ENCODE measurements at places on chromosomes 1 and 21. TPM values are rescaled to one million over a fixed set of nuclear protein-coding genes. Genes with fewer than 3 reads are reported as not detected.

- no peak for DNase-seq
These were observed 73.7 kb upstream of the MARK1 start for GRCh38 chr1:220454155-220454777.

GRCh38 chr1:47643306-47644211, 205.7 kb downstream of the FOXD2 start:
- no peak for DNase-seq

DNA sequence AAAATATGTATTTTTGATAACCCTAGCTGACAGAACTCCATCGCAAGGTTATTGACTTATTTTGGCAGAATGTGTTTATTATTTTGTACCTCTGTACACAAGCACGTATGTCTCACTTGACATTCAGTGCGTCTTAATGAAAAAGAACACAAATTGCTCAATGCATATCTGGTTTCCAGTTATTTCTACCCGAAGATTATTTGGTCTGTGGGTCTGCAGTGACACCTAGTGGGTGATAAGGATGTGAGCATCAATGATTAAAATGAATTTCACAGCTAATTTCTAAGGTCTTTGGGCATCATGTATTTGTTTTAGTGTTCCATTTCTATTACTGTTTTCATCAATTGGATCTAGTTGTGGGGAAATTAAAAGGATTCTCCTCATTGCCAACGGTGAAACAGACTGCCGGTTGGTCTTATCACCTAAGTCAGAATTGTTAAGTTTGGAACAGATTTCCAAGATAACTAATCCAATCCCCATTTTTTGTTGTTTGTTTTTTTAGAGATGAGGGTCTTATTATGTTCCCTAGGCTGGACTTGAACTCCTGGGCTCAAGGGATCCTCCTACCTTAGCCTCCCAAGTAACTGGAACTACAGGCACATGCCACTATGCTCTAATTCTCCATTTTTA, 13.9 kb downstream of the DDX20 start:
- no peak for DNase-seq

Gene BEND5
- 8.6 TPM for total RNA-seq

Gene CYYR1
- total RNA-seq: 12.3 TPM

Gene PHC2
- total RNA-seq: 97.2 TPM
